ENCODE measurements at places on chromosomes 2 and 18.

- no peak for DNase-seq
Observed at GRCh38 chr2:27823569-27823968, 52.0 kb downstream of the MRPL33 start.

DNA sequence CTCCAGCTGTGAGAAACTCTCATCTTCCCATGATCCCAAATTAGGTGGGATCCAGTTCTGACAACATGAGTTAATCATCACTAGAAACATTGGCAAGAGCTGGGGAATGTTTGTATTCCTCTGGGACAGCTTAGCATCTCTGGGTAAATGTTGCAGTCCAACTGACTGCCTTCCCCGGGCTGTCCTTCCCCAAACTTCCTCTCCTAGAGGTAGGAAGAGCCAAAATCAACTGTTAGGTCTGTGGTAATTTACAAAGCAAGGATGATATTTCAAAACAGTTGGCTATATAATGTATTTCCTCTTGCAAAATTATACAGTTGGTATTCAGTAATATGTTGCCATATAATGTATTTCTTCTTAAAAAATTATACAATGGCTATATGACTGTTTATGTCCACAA lies 148.5 kb downstream of the MGAT5 start:
- DNase-seq = no peak

GRCh38 chr18:50563376-50563775 lies 3.5 kb downstream of the MAPK4 start:
- no peak for DNase-seq

GRCh38 chr2:120228503-120228902 lies 5.3 kb upstream of the TMEM185B start:
- DNase-seq = no peak

DNA sequence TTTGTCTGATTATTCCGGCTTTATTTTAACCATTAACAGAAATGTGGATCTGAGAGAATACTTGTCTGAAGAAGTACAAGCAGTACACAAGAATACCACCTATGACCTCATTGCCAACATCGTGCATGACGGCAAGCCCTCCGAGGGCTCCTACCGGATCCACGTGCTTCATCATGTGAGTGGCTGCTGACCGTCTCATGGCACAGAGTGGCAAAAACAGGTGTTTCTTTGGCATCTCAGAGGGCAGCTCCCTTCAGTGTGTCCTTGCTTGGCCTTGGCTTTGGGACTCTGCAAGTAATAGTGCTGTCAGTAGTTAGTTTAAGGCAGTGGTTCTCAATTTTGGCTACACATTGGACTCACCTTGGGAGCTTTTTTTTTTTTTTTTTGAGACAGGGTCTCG lies 23.1 kb downstream of the SFTPB start:
- no peak for DNase-seq

DNA sequence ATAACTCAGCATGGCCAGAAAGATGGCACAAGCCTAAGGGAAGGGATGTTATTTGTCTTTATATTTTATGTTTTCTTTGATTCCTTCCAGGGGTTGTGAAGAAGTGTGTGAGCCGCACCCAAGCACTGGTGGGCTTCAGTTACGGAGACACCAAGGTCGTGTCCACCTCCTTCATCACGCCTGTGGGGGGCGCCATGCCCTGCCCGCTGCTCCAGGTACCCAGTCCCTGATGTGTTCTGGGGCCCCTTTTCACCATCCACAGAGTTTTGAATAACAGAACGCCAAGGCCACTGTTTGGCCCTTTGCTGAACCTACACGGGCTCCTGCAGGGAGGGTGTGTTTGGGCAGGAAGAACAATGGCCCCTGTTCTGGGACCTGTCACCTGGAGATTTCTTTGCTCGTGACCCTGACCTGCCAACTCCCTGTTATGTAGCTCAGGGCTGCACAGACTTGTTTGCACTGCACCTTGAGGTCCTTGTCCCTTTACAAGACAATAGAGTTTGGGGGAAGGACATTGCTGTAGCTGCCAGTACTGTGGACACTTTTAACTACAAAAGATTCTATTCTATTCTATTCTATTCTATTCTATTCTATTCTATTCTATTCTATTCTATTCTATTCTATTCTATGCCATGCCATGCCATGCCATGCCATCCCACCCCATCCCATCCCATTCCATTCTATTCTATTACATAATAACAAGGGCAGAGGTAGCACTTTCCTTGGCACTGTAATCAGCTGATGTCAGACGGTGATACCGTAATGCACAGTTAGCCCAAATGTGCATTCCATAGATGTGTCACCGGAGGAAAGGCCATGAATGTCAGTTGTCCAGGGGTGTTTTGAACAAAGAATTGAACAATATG lies 48.2 kb upstream of the CNGA3 start:
- no peak for DNase-seq

GRCh38 chr18:55458456-55459203 lies 129.4 kb downstream of the TCF4 start:
- no peak for DNase-seq

DNA sequence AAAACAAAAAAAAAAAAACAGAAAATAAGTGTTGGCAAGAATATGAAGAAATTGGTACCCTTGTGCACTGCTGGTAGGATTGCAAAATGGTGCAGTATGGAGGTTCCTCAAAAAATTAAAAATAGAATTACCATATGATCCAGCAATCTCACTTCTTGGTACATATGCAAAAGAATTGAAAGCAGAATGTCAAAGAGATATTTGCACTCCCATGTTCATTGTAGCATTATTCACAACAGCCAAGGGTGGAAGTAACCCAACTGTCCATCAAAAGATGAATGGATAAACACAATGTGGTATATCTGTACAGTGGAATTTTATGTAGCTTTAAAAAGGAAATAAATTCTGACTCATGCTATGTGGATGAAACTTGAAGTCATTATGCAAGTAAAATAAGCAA lies 72.8 kb upstream of the POU3F3 start:
- no peak for DNase-seq

DNA sequence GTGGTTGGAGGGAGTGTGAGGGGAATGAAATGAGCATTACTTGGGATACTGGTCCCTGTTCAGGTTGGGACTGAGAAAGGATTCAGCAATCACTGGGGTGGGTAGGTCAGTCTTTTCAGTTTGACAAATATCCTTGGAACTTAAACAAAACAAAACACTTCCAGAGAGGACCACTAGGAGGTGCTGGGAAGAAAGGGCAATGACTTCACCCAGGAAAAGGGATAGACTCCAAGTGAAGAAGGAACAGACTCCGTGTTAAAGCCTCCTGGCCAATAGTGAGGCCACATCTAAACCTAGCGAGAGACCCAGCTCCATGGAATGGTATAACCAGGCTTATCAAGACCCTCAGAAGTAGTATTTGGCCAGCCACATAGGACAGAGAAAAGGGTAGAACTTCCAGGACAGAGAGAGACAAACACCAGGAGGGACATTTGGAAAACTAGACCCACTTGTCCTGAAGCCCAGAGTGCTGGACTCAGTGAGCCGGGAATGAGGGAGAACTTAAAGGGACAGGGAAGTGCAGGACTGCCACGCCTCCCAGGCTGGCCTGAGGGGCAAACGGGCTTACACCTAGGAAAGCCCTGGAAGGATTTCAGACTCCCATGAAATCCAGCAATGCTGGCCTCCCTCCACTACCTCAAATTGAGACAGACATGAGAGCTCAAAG lies 19.6 kb upstream of the KCNG3 start:
- DNase-seq = peak; percentile 52

GRCh38 chr2:109148991-109149645 lies 20.1 kb downstream of the SH3RF3 start:
- no peak for DNase-seq

GRCh38 chr18:31040686-31041270 lies 1.8 kb downstream of the DSC3 start:
- DNase-seq = peak; percentile 18

DNA sequence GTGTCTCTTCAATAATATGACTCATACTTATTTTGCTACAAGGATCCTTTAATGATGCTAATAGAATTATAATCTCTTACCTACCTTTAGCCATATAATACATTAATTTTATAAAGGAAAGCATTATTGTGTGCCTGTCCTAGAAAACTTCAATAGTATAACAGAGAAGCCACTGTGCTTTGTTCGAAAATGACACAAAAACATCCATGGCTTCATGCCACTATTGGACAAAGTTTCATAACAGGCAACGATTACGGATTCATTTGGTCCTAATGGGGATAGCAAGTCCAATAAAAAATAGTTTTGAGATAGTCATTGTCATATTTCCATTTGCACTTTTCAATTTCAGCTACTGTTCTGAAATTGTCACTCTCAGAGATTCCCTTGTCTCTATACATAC lies 52.5 kb upstream of the CCDC150 start:
- no peak for DNase-seq

DNA sequence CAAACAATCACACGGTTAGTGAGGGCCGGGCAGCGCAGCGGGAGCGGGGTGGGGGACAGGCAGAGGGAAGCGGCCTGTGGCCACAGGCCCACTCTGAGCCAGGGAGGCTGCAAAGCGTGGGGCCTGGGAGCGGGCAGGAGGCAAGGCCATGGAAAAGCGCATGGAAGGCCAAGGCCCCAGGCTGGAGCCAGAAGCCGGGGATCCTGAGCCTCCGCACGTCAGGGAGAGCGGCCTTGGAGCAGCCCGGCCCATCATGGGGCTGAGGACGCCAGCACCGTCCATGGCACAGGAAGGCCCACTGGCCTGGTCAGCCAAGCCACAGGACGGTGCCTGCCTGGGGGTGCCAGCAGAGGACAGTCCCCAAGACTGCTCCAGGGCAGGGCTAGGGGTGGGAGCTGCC lies 43.1 kb downstream of the AQP12A start:
- DNase-seq = no peak

DNA sequence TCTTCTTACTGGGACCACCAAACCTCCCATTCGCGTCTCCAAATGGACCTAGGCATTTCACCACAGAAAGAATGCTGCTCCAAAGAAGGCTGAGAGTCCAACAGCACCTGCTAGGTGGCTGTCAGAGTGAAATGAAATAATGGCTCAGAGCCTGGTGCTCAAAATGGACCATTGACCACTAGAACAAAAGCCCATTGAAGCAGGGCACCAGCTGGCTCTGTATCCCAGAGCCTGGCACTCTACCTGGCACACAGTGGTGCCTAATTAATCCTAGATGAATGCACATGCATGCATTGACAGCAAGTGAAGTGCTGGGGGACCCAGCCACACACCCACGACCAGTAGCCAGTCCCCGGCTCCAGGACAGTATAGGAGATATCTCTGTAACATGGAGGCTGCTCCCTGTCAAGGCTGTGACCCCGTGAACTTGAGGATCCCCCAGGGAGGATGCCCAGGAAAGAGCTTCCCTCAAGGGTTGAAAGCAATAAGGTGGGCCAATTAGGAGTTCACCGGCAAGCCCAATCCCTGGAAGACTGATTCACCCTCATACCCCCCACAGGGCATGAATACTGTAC lies 261.3 kb downstream of the TNS1 start:
- DNase-seq = no peak

GRCh38 chr2:133801946-133802345 lies 233.7 kb upstream of the NCKAP5 start:
- DNase-seq = no peak

DNA sequence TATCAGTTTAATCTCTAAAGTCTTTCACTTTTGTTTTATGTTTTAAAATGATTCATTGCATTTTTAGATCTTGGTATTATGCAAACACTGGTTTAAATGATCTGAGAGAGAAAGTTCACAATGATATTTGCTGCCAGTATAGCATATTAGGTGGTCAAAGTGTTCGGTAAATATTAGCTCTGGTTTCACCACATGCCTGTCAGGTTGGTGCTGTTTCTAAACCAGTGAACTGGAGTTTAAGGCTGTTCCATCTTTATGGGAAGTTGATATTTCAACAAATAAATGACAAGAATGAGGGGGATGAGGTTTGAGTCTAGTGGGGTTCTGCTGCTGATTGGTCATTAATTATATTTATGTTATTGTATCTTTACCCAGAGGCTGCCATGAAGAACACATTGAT lies 436.4 kb downstream of the DCDC2C start:
- DNase-seq = no peak

DNA sequence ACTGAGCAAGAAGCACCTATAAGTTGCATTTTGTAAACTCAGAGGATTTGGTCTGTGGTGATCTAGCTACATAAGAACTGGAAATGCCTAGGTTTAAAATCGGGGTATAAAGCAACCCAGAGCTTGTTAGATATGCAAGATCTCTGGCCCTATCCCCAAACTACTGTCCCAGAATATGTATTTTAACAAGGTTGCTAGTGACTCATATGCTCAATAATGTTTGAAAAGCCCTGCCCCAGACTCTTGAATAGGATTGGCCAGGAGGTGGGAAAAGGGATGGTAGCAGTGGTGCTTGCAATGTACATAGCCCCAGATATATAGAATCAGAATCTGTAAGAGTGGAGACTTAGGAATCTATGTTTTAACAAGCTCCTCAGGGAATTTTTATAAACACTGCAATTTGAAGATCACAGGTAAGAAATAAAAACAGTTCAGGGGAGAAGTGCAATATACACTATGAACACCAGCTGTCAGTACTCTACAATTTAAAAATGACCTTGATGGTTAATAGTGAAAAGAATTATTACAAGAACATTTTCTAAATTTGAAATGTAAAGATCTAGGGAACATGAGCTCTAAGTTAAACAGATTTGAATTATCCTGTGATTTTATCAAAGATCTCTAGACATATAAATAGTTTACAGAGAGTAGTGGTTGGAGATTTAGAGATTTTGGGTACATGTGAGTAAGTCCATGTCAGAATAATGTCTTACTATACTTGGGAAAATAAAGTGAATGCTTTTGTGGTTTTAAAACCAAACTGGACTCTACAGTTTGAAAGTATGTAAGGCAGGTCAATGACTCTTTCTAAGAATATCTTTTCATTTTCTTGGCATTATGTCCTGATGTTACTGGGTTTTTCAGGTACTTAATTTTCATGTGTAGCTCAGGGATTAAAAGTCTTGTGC lies 7.7 kb upstream of the MMADHC start:
- DNase-seq = no peak

GRCh38 chr2:178295115-178295514 lies 100.8 kb downstream of the OSBPL6 start:
- DNase-seq = no peak

DNA sequence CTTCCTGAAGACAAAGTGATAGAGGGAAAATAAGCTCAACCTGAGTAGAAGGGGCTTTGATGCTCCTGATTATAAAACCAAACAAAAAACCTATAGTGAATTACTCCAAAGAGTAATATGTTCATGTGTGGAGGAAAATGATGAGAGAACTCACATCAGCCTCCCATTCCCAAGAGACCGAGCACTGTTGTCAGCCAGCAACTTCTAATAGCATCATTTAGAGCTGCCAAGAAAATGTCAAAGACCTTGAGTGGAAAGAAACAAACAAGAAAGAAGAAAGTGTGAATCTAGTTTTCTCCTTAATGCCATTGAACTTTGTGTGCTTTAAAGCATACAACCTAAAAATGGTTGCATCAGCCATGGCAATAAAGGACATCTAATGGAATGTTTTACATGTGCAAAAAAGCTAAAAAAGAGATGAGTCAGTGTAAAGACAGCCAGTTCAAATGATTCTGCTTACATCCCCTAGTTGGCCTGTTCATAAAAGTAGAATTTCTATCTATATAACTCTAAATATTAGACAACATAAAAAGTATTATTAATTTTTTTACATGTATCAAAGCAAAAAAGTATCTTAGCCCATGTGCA lies 1066.2 kb downstream of the TDRD15 start:
- DNase-seq = no peak

All from endothelial cell (in vitro differentiated cells).